Hematopoietic multipotent progenitor cell treated with erythropoietin and hydrocortisone succinate and interleukin-3 and kit ligand, for 15 days (in vitro differentiated cells): ENCODE measurements at places on chromosomes 3 and 15.

- DNase-seq, result no peak
Observed at GRCh38 chr3:50623840-50624474, 7.0 kb downstream of the MAPKAPK3 start.

DNA sequence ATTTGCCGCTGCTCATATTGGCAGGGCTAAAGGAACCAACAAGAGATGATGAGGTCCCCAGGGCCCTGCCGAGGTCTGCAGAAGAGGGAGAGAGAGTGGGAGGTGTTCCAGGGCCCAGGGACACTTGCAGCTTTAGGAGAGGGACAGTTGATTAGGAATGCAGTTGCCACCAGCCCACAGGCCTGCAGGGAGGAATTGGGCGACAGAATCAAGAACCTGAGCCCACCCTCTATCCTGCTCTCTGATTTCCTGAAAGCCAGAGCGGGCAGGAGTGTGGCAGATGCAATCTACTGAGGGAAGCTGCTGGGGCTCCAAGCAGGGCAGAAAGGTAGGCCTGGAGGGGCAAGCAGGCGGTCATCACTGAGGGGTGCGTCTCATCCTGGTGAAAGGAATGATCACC lies 12.1 kb upstream of the PRR23E start:
- DNase-seq, result no peak

DNA sequence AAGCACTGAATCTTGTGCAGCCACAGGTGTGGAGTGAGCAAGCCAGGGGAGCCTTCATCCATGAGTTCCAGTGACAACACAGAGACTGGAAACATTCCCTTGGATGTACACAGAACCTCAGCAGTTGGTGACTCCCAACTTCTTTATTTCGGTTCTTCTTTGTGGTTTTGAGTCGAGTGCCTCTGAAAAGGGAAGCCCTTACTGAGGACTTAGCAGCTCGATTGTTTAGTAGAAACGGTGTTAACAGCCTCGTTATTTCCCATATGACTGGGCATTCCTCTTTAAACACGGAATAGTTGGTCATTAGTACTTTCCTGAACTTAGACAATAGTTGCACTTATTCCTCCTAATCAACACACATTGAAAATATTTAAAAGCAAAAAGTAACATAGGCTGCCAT lies 7.7 kb downstream of the SLCO3A1 start:
- DNase-seq, result no peak

DNA sequence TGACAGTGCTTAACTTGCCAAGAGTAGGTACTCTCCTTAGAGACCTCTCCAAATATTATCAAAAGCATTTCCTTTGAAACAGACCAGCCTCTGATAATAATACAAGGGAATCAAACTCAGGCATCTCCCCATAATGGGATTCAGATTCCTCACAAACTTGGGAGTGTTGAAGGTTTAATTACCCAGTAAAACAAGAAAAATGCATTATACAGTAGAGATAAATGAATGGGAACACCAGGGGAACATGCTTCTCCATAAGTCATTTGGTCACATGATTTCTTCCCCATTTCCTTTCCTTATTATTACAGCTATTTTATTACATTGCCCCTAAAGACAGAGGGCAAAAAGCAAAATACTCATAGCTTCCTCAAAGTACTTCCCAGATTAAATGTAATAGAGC lies 325.0 kb upstream of the CDIN1 start:
- no peak for DNase-seq
